ENCODE measurements at places on chromosomes 6 and 20.

- DNase-seq, result no peak
Observed at GRCh38 chr20:460707-461106, 1.6 kb downstream of the TBC1D20 start.

GRCh38 chr6:93036835-93037234 is 382.5 kb downstream of the EPHA7 start:
- no peak for DNase-seq

- DNase-seq, result no peak
Observed at GRCh38 chr20:1674361-1674760, 16.8 kb upstream of the SIRPG start.

GRCh38 chr20:62929051-62929538 is 2.8 kb upstream of the DIDO1 start:
- no peak for DNase-seq

DNA sequence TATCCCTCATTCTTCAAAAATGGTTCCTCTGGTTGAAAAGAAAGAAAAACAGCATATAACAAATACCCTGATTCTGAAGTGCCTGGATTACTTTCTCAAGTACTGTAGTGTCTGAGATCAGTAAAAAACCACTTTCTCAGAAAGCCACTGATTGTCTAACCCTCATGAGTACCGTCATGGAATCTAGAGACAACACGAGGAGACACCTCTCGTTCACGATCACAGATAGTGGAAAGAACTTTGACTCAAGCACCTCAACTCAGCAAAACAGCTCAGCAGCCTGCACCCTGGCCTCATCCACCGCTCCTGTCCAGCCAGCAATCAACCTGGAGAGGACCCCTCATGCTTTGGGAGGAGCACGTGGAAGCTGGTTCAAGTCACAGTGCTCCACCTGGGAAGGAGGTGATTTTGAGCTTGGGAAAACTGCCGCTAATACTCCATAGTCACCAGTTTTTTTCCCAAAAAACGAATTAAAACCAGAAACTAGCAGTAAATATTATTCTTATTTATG is 1.0 kb downstream of the SCML4 start:
- no peak for DNase-seq

- DNase-seq, result no peak
Observed at GRCh38 chr6:111540681-111541025, 57.6 kb upstream of the REV3L start.
